ENCODE measurements at places on chromosomes 1 and 21.

- DNase-seq, result peak; percentile 56
These were observed 20.7 kb upstream of the ABCB10 start for GRCh38 chr1:229579059-229579673.

- no peak for DNase-seq
These were observed 71.5 kb upstream of the RGS4 start for GRCh38 chr1:162997499-162998285.

DNA sequence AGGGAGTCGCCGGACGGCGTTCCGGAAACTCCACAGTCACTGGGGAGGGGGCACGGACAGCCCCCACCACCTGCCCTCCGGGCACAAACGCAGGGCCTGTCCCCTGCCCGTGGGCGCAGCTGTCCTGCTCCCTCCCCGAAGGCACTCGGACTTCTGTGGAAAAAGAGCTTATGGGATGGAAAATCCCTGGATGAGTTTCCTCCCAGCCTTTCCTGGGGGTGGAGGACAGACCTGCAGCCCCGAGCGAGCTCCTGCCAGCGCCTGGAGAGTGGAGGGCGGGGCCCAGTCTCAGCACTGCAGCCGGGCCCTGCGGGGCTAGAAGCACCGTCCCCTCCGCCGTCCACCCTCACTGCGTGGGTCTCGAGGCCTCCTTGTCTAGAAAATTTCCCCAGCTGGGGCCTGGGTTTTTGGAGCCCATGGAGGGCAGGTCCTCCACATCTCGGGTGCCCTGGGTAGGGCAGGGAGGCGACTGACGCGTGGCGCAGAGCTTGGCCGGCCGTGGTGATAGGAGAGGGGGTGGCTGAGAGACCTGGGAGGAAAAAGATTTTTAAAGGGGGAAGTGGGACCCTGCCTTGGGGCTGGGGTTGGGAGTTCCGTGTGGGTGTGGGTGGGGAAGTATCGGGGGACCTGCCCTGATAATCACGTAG is 6.4 kb upstream of the COL6A1 start:
- DNase-seq, result no peak

GRCh38 chr1:14100919-14101318 is 400.9 kb downstream of the PRDM2 start:
- no peak for DNase-seq

DNA sequence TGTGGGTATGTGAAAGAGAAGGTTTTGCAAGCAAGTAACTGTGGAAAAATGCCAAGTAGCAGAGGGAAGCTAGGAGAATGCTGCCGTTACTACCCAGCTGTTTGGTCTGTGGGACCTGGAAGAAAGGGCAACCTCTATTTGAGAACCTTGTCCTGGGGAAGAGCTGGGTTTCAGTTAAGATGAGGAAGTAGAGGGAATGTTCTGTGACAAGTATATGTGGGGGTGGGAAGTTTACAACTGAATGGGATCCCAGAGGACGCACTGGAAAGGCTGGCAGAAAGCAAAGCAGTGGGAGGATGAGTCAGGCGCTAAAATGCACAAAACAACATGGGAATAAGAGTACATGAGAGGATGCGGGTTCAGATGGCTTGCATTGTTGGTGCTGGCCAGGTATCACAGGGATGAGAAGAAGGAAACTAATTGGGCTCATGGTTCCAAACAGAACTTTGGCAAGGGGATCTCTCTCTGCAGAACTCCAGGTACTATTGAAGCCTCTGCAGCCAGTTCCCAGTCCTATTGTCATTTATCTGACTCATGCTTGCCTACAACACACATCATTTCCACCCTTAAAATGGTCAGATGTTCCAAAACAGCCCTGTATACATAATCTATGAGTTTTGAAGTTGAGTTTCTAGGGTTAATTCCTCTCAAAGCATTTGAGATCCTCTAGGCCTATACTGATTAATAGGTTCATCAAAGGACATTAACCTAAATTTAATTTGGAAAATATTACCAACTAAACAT is 88.5 kb upstream of the VAV3 start:
- DNase-seq, result no peak

DNA sequence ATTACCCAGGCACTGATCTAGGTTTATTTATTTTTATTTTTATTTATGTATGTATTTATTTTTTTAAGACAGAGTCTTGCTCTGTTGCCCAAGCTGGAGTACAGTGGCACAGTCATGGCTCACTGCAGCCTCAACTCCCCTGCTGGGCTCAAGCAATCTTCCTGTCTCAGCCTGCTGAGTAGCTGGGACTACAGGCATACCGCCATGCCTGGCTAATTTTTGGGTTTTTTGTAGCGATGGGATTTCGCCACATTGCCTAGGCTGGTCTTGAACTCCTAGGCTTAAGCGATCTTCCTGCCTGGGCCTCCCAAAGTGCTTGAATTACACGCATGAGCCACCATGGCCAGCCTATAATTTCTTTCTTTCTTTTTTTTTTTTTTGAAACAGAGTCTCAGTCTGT is 9.4 kb downstream of the PHACTR4 start:
- DNase-seq, result no peak

- DNase-seq, result no peak
These were observed 96.5 kb downstream of the NME7 start for GRCh38 chr1:169271098-169271497.

- no peak for DNase-seq
These were observed 304.8 kb downstream of the USP25 start for GRCh38 chr21:16034446-16035190.

- DNase-seq, result no peak
These were observed 8.6 kb upstream of the C1orf159 start for GRCh38 chr1:1124508-1124785.

- no peak for DNase-seq
These were observed 39.1 kb downstream of the PSMG1 start for GRCh38 chr21:39144191-39144590.

All from right kidney (tissue), 9 donors.